ENCODE measurements at places on chromosomes 5 and 9. TPM values are rescaled to one million over a fixed set of nuclear protein-coding genes. Genes with fewer than 3 reads are reported as not detected.
A peak's percentile ranks its signal among the peaks of the same experiment; 100 is the strongest.

DNA sequence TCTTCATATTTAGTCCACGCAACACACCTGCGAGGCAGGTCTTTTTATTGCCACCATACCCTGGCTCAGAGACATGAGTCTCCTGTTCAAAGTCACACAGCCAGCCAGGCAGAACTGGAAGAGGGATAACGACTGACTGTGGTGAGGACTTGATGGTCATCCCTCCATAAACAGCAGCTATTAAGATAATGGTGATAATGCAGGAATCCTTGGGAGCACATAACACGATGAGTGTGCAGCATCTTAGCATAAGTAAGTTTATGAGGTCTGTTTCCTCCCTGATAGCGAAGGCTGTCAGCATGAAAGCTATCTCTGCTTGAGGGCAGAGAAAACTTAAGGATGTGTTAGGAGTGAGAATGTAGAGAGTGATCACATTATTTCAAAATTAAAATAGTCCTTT is 30.9 kb downstream of the KCTD16 start:
- DNase-seq = no peak

DNA sequence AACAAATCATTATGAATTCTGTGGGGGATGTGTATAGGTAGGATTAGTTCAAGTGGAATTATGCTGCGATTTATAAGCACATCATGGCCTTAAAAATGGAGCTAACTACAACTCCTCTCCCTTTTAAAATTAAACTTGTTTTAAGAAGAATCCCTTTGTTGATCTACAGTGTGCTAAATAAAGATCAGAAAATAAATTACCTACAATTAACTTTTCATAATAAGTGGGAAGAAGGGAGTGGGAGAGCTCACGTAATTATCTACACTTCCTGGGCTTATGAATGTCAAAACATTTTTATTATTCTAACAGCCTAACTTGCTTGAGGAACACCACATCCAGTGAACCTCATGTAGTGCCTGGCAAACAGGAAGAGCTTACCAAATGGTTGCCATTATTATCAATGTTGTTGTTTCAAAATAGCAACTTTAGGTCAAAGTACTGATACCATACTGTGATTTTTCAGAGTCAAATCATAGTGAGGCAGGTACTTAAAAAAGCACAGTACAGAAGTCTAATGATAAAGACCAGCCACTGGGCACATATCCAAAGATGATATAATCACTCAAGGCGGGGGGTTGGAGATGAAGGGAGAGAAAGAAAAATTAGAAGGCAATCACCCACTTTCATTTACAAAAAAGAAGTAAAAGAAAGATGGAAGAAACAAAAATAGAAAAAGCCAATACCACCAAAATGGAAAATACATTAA is 174.0 kb downstream of the RAPGEF6 start:
- no peak for DNase-seq

DNA sequence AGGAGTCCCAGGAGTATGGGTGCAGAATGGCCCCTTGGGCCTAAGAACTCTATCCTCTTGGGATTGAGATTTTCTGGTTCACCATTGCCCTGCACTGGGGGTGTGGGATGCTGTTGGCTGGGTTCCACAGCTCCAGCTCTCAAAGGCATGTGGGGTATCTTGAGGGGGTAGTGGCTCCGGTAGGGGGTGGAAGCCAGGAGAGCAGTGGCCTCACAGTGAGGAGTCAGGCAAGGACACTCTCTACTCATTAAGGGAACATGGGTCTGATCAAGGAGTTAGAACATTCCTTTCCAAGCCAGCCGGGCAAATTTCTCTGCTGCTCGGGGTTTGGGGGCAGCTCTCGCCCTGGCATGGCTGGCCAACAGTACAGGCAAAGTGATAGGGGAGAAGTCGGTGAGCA is 33.0 kb downstream of the LARP1 start:
- no peak for DNase-seq

DNA sequence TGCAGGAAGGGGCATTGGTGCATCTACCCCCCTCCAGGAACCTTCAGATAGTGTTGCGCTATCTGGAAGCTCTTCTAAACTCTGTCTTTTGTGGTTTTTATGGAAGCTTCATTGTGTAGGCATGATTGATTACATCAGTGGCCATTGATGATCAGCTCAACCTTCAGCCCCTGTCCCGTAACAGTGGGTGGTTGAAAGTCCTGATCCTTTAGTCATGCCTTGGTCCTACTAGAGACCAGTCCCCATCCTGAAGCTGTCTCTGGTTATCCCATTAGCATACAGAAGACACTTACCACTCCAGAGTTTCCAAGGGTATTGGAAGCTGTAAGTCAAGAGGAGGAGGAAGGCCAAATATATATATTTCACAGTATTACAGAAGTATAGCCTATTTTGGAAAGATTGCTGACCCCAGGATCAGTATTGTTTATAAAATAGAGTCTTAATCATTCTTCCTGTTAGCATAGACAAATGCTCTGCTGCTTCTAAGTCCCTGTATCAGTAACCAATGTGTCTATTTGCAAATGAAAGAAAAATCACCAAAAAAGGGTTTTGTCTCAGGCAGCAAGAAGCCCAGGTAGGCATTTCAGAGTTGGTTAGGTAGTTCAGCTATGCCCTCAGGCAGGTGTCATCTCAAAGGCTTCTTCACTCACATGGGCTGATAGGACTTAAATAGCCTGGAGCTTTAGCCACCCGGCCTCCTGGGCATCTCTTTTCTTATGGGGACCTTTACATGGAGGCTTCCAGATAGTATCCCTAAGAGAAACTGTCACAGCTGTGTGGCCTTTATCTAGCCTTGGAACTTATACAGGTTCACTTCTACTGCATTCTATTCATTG is 41.6 kb downstream of the SPIN1 start:
- DNase-seq = no peak

- DNase-seq = no peak
Observed at GRCh38 chr5:155046591-155046990, 33.0 kb downstream of the KIF4B start.

- no peak for DNase-seq
Observed at GRCh38 chr9:96071815-96072124, 196.3 kb downstream of the ERCC6L2 start.

GRCh38 chr5:116765441-116765840 is 190.8 kb upstream of the SEMA6A start:
- DNase-seq = no peak

- DNase-seq = no peak
Observed at GRCh38 chr5:82100303-82101077, 128.7 kb downstream of the ATG10 start.

GRCh38 chr5:95718203-95718602 is 12.9 kb upstream of the RHOBTB3 start:
- DNase-seq = peak; percentile 65

DNA sequence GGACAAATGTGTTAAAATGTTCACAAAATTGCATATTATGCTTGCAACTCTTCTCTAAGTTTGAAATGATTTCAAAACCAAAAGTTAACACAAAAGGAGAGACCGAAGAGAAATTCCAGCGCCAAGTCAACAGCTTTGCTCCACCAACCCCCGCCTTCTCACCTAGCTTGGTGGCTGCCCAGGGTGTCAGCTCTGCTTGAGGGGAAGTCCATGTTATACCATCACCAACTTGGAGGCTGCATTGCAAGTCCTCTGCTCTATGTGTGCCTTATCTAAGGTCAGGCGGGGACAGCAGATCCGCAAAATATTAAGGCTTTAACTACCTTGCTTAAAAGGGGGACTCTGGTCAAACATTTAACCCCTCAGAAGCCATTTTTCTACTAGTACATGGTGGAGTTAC is 14.6 kb downstream of the CCNJL start:
- DNase-seq = no peak

GRCh38 chr5:73170522-73170921 is 2.5 kb upstream of the TMEM174 start:
- no peak for DNase-seq

DNA sequence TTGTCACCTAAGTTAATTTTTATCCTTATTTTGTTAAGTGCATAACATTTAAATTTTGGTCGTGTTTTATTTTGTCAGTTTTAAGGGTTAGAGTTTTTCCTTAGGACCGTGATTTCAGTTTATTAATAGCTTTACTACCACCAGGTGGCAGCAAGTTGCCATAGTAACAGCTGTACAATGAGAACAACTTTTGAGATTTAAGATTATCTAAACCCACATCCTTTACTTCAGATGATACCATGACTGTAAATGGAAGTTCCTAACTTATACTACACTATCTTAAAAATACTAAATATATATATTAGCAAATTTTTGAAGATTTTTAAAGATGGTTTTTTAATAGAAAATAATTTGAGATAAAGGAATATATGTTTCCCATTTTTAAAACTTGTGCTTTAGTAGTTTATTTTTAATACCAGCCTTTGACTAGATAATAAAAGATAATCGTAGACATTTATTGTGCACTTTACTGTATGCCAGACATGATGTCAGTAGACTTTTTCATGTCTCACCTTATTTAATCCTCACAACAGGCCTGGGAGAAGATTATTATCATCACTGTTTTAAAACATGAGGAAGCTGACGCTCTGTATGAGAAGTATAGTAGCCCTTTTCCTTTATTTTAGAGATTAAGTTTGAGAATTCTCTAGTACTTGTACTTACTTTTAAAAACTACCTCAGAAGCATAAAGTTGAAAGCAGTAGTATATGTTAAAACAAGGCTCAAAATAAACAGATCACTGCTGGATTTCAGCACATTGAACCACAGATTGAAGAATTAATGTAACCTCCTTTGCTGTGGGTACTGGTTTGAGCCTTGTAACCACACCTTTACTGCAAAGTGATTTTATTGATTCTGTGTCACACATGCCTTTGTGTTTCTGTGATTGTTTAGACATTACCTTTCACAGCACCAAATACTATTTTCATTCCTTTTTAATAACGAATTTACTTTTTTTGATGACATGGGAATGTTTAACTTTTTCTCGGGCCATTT is 27.5 kb downstream of the SREK1 start:
- peak; percentile 60 for DNase-seq

DNA sequence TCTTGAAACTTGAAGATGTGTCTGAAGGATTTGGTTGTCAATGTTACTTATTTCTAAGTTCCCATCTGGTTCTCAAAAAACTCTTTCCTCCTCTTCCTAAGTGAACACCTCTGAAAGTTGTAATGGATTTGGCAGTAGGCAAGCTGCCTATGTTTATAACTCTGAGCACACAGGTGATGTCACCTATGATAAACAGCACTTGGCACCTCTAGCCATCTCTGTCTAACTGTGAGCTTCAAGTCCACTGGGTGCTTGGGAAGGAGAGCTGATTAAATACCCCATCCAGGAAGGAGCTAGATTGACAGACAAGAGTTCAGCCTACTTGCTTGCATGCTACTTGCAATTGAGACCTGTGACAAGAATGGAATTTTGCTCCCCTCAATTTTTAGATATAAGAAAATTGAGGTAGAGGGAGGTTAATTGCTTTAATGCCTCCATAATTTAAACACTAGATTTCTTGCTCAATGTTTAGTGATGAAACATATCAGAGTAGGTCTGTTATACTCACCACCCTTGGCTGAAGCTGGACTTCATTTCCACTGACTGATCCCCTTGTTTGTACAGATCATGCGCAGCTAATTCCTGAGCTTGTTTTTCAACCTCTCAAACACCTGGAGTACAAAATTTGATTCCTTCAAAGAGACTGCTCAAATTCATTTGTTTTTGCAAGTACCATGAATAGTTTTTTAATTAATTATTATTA is 49.9 kb downstream of the PDE4D start:
- no peak for DNase-seq

DNA sequence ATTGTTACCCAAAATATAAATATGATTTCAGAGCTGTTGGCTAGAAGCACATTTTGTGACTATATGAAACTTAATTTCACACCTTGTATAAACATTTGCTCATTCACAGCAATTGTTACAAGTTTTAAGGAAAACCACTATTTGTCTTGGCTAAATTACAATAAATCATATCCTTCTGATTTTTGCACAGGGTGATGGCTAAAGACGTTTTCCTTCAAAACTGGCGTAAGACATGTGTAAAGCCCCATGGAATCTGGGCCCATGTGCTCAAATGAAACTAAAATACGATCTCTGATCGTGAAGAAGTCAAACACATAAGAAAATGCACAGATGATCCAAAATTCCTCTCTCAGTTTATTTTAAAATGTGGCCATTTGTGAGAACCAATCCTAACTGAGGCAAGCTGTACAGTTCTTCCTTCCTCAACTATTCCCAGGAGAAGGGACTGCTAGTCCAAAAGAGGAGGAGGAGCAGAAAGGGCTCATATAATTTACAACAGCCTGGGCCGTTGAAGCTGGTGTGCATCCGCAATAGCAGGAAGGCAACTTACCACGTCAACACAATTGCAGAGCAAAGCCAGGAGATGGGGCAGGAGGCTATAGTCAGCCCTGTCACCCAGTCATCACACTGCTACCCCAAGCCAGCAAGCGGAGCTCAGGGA is 98.4 kb downstream of the MED27 start:
- no peak for DNase-seq

DNA sequence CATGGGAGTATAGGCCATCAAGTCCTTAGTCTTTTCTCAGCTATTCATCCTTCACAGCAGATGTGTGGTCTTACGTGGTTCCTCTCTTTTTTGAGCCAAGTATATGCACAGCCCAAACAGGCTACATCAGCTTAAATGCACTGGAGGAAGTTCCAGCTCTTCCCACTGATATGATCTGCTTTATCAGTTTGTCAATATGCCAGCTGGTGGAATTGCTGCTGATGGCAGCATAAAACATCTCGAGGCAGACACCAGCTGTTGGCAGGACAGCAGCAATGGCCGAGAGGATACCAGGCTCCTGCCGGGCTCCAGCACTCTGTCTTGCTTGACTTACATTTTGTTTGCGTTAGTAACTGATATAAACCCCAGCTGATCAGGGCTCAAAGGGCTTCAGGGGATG is 143.4 kb downstream of the TENT4A start:
- no peak for DNase-seq

GRCh38 chr9:85212887-85213286 is 528.9 kb downstream of the AGTPBP1 start:
- no peak for DNase-seq

DNA sequence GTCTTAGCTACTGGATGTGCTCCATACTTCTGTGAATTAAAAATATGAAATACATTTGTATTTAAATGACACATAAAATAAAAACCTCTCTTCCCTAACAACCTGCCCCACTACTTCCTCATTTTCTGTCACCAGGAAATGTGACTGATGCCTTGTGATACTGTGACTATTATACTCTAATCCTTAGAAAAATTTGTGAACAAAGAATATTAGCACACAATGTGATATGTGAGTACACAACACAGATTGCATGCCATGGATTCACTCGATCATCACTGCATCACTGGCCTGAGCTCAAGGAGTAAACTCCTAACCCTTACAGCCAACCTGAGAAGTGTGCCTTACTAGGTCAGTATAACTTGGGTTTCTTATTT is 281.0 kb downstream of the EFNA5 start:
- DNase-seq = peak; percentile 77

The C9 gene
- total RNA-seq = not detected

The CDX1 gene
- not detected for total RNA-seq

The INSL4 gene
- not detected for total RNA-seq

The DIRAS2 gene
- total RNA-seq = under 0.01 TPM

The C5orf22 gene
- total RNA-seq = 14.8 TPM

The MEF2C gene
- total RNA-seq = 98.0 TPM

Data from hematopoietic multipotent progenitor cell (in vitro differentiated cells).